ENCODE measurements at places on chromosomes 13 and 19.

DNA sequence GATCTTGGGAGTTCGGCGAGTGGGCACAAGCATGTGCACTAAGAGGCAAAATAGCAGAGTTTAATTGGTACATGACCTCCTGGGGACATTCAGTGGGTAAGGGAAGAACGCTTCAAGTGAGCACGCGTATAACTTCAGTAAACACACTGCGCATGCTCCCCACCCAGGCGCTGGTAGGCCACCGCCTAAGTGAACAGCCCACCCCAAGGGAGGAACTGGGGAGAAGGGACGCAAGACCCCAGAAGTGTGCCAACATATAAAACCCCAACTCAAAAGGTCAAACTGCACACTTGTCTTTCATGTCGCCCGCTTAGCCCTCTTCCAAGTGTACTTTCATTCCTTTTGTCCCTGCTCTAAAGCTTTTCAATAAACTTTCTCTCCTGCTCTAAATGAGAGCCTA is 10.5 kb upstream of the NTN5 start:
- DNase-seq = peak; percentile 8

DNA sequence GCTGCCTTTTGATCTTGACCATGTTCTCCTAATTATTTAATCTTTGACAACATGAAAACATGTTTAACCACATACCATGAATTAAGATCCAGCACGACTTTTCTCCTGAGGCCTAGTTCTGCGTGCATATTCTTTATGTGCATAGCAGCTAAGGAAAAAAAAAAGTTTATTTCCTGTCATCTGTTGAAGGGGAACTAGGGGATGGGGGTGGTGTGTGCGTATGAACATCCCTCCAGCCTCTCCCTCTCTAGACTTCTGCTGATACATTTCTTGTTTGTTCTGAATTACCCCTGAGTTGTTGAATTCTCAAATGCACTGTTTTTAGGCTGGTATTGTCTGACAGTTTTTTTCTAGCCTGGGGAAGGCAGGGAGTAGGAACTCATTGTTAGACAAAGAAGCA is 543.3 kb downstream of the FGF9 start:
- DNase-seq = no peak

DNA sequence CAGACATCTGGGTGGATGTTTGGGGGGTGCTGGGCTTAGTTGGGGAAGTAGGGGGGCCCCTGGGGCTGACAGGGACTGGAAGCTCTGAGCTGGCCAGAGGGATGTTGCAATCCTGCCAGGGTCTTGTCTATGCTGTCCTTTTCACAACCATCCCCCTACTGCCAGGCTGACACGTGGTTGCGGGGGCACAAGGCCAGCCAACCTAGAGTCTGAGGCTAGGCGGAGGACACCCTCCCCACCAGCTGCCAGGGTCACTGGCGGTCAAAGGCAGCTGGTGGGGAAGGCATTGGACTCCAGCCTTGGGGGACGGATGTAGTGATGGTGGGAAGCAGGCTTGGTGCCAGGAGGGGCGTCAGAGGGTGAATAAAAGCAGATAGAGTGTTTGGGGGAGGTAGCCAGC is 1.6 kb upstream of the APOC1 start:
- no peak for DNase-seq

- no peak for DNase-seq
Measured at GRCh38 chr13:62176051-62176450, 760.4 kb upstream of the PCDH20 start.

- DNase-seq = peak; percentile 21
Measured at GRCh38 chr19:16677055-16677454, 16.1 kb downstream of the TMEM38A start.

GRCh38 chr13:46996316-46997030 is 99.6 kb upstream of the HTR2A start:
- no peak for DNase-seq

- DNase-seq = no peak
Measured at GRCh38 chr13:102227741-102228140, 174.1 kb downstream of the FGF14 start.

GRCh38 chr13:110187641-110188161 is 119.3 kb downstream of the COL4A1 start:
- DNase-seq = peak; percentile 97

GRCh38 chr13:51380269-51380668 is 40.8 kb downstream of the SERPINE3 start:
- peak; percentile 12 for DNase-seq

GRCh38 chr19:17647071-17648020 is 40.8 kb downstream of the UNC13A start:
- DNase-seq = no peak

DNA sequence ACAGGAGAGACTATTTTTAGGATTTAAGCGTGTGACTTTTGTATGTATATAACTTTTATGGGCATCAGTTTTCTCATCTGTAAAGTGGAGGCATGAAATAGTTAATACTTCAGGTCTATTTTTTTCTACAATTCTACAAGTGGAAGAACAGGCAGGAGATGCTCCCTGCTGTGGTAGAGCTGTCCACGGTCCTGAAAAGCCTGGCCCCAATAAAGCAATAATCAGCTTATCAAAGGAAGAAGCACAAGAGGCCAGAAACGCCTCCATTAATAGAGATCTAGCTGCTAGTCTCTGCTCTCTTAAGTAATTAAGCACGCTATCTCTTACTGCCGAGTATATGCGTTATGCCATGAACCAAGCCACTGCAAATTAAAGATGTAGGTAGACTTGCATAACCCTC is 28.0 kb upstream of the WASF3 start:
- peak; percentile 58 for DNase-seq

- DNase-seq = no peak
Measured at GRCh38 chr19:367963-368629, 23.5 kb upstream of the MIER2 start.

- no peak for DNase-seq
Measured at GRCh38 chr19:911197-912033, 1.6 kb downstream of the R3HDM4 start.

Measured in amniotic epithelial cell (primary cell).